HFFc6 (cell line): ENCODE measurements at places on chromosomes 4 and X. TPM values are rescaled to one million over a fixed set of nuclear protein-coding genes. Genes with fewer than 3 reads are reported as not detected.

DNA sequence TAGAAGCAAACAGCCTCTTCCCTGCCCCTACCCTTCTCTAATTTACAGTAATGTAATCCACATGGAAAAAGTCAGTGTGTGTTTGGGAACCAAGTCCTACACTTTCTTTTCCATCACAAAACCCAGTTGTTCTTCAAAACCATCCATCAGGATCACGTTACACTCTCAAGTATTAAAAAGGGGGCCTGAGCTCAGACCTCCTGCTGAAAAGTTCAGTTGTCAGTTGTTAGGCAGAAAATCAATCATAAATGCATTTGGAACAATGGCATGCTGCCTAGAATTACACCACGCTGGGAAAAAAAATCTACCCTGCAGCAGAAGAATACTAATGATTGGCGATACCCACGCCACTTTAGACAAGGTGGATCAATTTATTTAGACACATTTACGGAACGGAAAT lies 236.5 kb downstream of the PARM1 start:
- no peaks in the 10 kb centered on the region; the same call in 1 of the 2 replicates for H3K36me3 ChIP-seq
- no peak overlapping the region for H3K4me3 ChIP-seq
- no peak for DNase-seq

DNA sequence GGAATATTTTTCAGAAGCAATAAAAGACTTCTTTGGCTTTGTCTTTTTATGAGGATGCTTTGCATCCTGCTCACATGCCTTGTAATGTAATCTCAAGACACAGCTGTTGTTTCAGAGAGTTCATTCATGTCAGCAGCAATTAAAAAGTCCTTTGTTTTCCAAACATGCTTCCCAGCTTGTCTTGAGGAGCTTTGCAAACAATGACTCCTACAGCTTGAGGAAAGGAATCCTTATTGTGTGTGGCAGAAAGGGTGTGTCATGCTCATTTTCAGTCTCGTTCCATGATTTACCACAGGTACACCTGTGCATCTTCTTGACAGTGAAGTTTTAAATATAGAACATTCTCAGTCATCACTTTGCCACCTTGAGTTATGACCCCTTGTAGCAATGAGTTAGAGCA lies 139.2 kb upstream of the AADAT start:
- H3K4me3 ChIP-seq = no peak overlapping the region
- DNase-seq = no peak
- no peaks in the 10 kb centered on the region for H3K36me3 ChIP-seq

- H3K36me3 ChIP-seq = no peaks in the 10 kb centered on the region
- H3K27ac ChIP-seq = no peak overlapping the region
- peaks cover 27% of the 10 kb centered on the region for H3K27me3 ChIP-seq
- H3K4me1 ChIP-seq = peaks cover 14% of the 10 kb centered on the region
- H3K4me3 ChIP-seq = no peak overlapping the region
Observed at GRCh38 chr4:144355811-144356757, 215.6 kb upstream of the GYPA start.

- no peak overlapping the region for H3K27ac ChIP-seq
- no peak overlapping the region for H3K4me3 ChIP-seq
- peaks cover 10% of the 10 kb centered on the region for H3K27me3 ChIP-seq
- peaks cover 5% of the 10 kb centered on the region; the same call in 1 of the 2 replicates for H3K36me3 ChIP-seq
- peaks cover 24% of the 10 kb centered on the region for H3K4me1 ChIP-seq
Observed at GRCh38 chr4:110503270-110504083, 27.5 kb downstream of the ENPEP start.

DNA sequence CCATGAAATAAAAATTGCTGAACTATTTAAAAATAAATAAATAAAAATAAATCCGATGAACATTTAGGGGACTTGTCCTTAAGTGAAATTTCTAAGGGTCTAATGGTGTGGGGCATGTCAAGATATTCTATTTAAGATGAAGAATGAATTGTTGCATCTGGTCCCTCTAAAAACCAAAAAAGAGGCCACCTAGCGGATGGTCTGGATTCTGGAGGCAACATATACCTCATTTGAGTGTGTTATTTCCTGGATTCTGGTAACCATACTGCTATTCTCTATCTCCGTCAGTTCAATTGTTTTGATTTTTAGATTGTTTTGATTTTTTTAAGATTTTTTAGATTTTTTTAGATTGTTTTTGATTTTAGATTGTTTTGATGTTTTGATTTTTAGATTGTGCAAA lies 28.3 kb downstream of the AGTR2 start:
- DNase-seq = no peak
- H3K27me3 ChIP-seq = no peaks in the 10 kb centered on the region
- H3K27ac ChIP-seq = no peak overlapping the region
- H3K4me3 ChIP-seq = no peak overlapping the region
- no peaks in the 10 kb centered on the region for H3K36me3 ChIP-seq

The PTPN13 gene
- 48.2 to 57.3 TPM (median 52.1 TPM) in 3 replicates for total RNA-seq

The XPNPEP2 gene
- total RNA-seq = not detected in 3 replicates

The PPBP gene
- total RNA-seq = not detected in 3 replicates

The JAKMIP1 gene
- total RNA-seq = not detected in 3 replicates
